ENCODE measurements at places on chromosomes 3 and 15.

GRCh38 chr15:39591896-39592315 is 11.0 kb downstream of the THBS1 start:
- DNase-seq = peak; percentile 19

DNA sequence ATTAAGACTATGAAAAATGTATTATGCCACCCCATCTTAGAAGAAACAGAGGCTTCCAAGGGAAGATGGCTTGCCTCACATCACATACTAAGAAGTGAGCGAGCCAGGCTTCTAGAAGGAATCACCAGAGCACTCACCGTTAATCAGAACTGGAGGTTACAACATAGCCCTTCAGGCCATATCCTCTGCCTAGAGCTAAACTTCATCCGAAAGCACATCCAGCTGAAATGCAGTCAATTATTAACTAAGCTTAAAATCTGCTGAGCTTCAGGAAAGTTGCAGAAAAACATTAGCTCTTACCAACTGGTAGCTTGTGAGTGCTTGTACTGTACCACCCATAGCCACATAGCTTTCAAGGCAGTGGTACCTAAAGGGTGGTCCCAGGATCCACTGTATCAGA is 483.2 kb downstream of the TBL1XR1 start:
- no peak for DNase-seq

DNA sequence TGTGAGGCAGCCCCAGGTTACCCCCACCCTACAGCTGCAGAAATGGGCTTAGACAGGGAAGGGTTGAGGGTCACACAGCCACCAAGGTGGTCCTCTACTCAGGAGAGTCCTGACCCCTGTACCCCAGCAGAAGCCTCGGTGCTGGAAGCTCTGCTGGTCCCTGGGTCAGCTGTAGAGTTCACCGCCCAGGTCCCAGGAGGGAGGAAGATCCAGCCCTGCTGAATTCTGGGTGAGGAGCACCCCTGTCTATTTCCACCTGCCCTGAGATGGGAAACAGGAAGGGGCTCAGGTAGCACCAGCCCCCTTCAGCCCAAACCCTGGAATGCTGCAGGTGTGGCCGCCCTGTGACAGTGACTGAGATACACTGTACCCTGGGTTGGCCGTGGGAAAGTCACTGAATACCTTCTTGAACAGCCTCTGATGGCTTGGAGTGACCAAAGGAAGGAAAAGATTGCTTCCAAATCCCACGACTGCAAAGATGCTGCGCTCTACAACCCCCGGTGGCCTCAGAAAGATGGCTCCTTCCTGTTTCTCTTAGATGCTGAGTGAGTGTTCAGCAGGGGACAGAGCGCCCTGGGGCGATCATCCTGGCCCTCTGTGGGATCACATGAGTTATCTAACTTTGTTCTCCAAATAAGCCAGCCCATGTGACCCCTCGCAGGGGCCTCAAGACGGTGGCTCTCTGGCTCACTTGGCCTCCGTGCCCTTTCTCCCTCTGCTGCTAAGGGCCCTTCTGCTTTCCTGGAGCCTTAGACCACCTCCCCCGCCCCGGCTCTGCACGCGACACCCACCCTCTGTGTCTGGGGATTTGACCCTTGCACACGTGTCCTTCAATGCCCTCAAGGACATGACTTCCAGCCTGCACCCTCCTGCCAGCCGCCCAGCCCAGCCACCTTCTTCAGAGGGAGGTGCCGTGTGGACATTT is 141.9 kb downstream of the NSMCE3 start:
- DNase-seq = no peak

- no peak for DNase-seq
Measured at GRCh38 chr3:156976933-156977332, 150.8 kb downstream of the LEKR1 start.

All from ACHN (cell line).